ENCODE measurements at places on chromosomes 6 and 20.

- DNase-seq = no peak
These were observed 24.5 kb upstream of the RTF2 start for GRCh38 chr20:56443654-56444540.

- peak; percentile 8 for DNase-seq
These were observed 204.3 kb upstream of the CST7 start for GRCh38 chr20:24744747-24745146.

GRCh38 chr6:109343518-109343917, 38.7 kb downstream of the CD164 start:
- no peak for DNase-seq

DNA sequence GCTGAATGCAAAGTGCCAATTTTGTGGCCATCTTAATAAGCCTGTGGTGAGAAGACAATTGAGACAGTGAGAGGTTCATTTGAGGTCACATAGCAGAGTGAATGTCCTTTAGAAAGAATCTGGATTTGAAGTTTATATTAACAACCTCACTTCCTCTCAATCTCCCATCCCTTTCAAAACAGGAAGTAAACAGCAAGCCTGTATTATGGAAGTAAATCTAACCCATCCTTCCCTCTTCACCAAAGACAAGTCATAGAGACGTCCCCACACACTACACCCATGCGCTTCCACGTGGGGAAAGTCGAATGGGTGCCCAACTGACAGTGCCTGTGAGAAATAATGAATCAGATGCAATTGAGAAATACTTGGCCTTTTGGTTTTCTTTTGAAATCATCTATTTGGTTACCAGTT, 28.8 kb upstream of the CCND3 start:
- no peak for DNase-seq

DNA sequence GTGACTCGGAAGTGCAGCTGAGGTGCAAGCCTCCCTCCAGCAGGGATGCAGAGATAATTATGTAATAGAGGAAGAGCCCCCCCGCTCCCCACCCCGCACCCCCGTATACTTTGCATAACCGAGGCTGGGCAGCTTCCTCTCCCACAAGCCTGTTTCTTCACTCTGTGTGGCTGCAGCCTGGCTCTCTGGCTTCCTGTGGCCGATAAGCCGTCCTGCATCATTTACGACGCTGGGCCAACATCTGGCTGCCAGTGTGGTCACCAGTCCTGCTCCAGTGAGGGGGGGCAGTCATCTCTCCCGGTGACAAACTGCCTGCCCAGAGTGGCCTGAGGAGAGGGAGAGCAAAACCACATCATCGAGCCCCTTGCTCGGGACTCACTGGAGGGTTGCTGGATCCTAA, 59.2 kb downstream of the RBM38 start:
- no peak for DNase-seq

GRCh38 chr6:16240589-16241320, 2.4 kb downstream of the GMPR start:
- no peak for DNase-seq

DNA sequence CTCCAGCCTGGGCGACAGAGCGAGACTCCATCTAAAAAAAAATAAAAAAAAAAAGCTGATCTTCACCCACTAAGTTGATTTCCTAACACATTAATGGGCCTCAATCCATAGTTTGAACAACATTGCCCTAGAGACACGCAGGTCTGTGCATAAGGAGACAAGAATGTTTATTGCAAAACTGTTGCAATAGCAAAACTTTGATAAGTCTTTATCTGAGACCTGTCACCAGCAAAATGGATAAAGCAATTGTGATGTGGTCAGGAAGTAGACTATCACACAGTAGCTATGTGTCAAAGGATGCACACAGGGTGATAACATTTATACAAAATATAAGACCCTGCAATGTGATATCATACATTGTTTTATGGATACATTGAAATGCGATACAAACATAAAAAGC, 4.2 kb upstream of the ITPR3 start:
- no peak for DNase-seq

GRCh38 chr6:81265106-81265505, 487.4 kb downstream of the TENT5A start:
- no peak for DNase-seq

DNA sequence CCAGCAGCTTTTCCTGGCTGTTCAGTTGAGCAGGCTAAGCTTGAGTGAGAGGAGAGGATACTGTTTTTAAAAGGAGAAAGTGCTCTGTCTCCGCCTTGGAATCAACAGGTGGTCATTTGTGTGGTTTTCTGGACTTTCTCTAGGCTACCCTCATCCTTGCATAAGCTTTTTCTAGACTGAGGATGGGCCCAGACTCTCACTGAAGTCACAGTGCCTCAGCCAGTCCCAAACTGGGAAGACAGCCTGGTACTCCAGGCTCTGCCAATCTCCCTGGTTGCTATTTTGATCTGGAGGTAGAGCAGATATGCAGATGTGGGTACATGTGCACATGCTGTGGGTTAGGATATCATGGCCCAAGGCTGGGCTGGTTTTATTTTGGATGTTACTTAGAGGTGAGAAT, 7.0 kb downstream of the SCUBE3 start:
- DNase-seq = no peak

DNA sequence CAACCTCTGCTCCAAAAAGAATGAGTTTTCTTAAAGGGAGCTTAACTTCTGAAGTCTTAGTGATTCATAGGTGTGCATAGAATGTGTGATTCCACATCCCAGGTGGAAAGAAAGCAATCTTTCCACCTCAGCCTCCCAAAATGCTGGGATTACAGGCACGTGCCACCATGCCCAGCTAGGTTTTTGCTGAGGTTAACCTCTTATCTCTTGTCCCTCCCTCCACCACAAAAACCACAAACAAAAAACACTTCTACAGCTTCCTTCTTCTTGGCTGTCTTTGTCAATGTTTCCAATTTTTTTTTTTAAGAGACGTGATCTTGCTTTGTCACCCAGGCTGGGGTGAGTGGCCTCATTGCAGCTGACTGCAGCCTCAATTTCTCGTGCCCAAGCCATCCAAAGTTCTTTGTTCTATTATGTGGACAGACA, 8.1 kb upstream of the CSE1L start:
- no peak for DNase-seq

- DNase-seq = no peak
These were observed 128.7 kb downstream of the NFATC2 start for GRCh38 chr20:51413857-51414256.

DNA sequence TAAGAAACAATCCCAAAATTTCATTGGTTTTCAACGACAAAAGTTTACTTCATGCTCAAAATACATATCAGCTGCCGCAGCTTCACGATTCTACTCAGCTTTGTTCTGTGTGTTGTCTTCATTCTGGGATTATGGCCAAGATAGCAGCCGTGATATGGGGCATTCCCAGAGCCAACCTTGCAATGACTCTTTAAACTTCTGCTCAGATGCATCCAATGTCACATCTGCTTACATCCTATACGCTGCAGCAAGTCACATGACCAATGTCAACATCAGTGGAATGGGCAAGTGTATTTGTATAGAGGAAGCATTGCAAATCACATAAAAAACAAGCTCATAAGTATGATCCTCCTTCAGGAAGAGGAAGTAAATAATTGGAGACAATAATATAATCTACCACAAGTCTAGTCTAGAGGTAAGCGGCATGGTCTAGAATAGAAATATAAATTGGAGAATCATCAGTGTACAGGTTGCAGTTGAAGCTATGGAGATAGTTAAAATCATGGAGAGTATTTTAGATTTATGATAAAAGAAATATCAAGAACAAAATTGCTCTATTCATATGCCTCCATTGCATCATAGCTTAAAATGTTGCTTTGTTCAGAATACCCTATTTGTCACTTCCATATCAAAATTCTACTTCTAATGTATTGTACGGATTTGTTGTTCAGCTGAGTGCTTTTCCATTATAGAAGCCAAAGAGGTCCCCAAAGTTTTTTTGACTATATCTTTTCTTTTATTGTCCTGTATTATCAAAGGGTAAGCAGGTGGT, 7.2 kb upstream of the C6orf141 start:
- no peak for DNase-seq
